T-helper 2 cell (primary cell): ENCODE measurements at places on chromosomes 1 and 21.
A peak's percentile ranks its signal among the peaks of the same experiment; 100 is the strongest.

- DNase-seq: no peak
These were observed 87.7 kb downstream of the NPHP4 start for GRCh38 chr1:5904551-5904950.

DNA sequence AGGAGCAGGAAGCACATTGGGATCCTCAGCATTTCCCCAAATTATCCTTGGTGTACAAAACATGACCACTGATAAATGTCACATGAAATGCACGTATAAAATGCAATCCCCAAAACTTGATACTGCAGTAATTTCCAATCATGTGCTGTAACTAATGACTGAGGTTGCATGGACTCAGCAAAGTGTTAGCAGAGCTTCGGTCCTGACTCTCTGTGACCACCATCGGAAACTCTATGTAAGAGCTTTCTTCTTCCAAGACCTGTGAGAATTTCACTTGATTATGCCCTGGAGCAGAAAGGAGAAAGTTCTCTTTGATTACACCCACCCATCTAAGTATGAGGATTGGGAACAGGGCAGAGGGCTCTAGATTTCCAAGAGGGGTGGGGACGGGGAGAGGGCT is 908 bp downstream of the CD53 start:
- peak; percentile 56 for DNase-seq

GRCh38 chr1:55447488-55447887 is 232.3 kb upstream of the USP24 start:
- no peak for DNase-seq

- DNase-seq: no peak
These were observed 18.1 kb downstream of the LRP8 start for GRCh38 chr1:53309802-53310201.

DNA sequence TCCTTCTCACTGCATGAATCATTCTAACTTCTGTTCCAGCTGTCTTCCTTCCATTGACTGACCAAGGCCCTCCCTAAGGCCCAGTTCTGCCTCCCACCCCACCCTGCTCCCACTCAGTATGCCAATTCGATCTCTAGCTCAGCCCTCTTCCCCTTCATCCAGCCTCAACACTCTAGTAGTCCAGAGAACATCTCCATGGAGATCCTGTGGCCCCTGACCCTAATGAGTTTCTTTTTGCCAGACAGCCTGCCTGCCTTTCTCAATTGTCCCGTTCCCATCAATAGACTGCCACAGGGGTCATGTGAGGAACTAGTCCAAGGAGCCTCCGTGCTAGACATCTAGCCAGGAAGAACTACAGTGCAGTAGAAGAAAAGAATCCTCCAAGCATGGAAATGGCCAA is 26.4 kb downstream of the RRAGC start:
- DNase-seq: no peak

- DNase-seq: no peak
These were observed at the start of gene CYP4X1 for GRCh38 chr1:47023268-47024140. CYP4X1 (plus strand) TSS chr1:47023669; CDS start chr1:47023818, 149 bp downstream.

DNA sequence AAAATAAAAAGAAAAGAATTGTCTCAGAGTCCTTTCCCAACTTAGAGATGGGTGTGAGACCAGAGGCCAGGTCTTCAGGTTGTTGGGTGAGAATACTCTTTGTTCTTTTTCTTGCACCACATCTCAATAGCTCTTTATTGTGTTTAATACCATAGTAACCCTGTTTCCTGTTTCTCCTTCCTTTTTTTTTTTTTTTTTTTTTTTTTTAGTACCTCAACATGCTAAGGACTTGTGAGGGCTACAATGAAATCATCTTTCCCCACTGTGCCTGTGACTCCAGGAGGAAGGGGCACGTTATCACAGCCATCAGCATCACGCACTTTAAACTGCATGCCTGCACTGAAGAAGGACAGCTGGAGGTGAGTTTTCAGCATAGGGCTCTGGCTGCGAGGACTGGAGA is 24.4 kb downstream of the CELF3 start:
- no peak for DNase-seq

- no peak for DNase-seq
These were observed 1232.0 kb downstream of the KCNT2 start for GRCh38 chr1:195376190-195376589.

- no peak for DNase-seq
These were observed 6.0 kb downstream of the MIER1 start for GRCh38 chr1:66930823-66931174.

DNA sequence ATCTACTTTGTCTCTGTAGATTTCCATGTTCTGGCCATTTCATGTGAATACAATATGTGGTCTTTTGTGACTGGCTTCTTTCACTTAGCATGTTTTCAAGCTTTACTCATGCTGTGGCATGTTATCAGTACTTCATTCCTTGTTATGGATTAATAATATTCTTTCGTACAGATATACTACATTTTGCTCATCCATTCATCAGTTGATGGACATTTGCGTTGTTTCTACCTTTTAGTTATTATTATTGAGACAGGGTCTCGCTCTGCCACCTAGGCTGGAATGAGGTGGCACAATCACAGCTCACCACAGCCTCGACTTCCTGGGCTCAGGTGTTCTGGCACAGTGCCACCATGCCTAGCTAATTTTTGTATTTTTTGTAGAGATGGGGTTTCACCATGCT is 21.4 kb downstream of the SFPQ start:
- no peak for DNase-seq

- DNase-seq: no peak
These were observed 653.8 kb downstream of the SMYD3 start for GRCh38 chr1:245853291-245853690.

- DNase-seq: no peak
These were observed 14.9 kb downstream of the SLC26A9 start for GRCh38 chr1:205928317-205928716.

DNA sequence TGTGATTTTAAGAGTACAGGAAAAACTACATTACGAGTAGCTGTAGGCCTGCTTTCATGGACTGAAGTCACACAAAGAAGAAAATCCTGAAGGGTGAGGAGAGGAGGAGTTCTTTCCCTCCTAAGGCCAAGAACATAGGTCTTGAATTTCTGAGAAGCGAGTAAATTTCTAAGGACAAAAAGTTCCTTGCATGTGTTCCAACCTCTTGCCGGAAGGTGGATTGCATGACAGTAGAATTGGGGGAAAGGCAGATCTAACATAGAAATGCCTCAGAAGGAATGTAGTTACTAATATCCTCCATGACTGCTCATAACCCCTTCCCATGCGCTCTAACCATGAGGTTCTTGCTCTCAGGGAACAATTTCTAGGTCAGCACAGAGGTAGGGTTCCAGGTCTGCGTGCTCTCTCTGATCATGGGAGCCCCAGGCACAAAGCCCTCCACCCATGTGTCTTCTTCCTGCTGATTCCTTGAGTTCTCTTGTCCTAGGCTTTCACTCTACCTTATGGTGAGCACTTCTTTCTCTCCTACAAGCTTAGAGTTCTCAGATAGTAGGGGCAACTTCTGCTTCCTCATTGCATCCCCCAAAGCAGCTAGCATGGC is 13.7 kb downstream of the CD2 start:
- no peak for DNase-seq

DNA sequence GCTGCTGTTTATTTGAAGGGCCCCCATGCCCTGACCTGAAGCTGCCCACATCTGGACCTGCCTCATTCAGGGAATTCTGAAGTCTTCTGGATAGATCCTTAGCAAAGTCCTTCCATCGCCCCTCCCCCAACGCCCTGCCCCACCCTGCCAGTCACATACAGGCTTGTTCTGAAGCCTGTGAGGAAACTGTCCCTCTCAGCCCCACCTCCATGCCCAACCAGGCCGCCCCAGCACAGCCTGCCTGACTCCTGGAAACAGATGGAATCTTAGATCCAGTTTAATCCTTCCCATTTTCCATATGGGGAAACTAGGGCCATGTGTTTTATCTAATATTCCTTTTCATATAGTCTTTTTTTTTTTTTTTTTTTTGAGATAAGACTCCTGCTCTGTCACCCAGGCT is 44.5 kb upstream of the GPR37L1 start:
- no peak for DNase-seq

DNA sequence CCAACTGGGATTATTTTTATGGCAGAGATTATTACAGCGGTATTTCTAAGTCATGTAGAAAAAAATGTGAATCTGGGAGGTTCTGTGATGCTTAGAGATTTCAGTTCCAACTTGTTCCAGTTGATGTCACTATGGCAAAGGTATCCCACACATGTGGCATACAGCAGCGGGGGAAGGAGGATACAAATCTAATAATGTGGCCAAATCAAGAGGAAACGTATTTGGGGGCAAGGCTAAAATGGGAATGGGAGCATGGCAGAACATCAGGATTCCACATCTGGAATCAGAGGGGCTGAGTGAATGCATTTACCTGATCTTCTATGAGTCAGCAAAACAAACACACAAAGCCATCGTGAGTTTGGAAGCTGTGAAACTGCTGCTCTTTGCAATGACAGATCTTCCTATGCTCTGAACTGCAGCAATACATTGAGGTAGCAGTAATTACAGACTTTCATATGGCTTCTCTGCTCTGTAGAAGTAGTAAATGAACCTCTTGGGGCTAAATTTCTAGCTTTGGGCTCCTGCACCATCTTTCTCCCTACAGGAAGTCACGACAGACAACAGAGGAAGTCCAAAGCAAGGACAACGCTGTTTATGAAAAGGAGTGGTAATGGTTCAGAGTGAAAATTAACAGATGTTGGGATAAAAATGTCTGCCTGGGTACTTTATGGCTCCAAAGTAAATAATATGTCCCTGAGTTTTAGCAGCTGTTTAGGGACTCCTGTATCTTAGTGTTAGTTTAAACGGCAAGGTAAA is 55.5 kb downstream of the GABPA start:
- DNase-seq: no peak

DNA sequence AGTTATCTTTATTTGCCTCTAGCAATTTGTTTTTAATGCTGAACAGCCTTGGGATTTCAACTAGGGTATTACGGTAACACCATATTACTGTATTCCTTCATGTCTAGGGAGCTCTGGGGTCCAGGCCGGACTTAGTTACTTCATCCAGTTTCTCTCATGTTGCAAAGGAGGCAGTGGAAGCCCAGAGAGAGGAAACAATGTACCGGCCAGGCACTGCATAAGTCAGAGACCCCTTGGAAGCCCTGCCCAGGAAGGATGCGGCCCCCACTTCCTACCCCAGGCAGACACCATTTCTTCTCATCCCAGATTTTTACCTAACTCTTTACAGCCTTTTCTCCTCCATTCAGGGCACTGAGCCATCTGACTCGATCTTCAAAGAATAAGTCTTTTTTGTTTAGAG is 32.5 kb downstream of the TRABD2B start:
- DNase-seq: no peak

- DNase-seq: no peak
These were observed 4.5 kb upstream of the FNBP1L start for GRCh38 chr1:93443454-93443853.

DNA sequence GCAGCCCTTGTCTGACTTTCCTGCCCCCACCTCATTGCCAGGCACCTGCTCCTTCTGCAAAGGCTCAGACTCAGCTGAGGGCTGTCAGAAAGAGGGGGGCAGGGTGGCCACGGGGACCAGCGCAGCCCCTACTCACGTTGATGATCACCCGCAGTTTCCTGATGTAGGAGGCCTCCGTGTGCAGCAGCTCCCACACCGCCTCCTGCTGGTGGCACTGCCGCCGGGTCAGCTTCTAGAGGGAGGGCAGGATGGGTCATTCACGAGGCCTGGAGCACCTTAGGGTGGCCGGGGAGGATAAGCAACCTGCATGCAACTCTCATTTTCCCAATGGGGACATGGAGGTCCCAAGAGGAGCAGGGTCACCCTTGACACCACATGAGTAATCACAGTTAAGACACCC is 6.4 kb upstream of the TNFRSF25 start:
- no peak for DNase-seq

- no peak for DNase-seq
These were observed 39.3 kb downstream of the AGPAT3 start for GRCh38 chr21:43904331-43904781.
